NCI-H1436 (cell line): ENCODE measurements at places on chromosomes 7 and 10.
A peak's percentile ranks its signal among the peaks of the same experiment; 100 is the strongest.

DNA sequence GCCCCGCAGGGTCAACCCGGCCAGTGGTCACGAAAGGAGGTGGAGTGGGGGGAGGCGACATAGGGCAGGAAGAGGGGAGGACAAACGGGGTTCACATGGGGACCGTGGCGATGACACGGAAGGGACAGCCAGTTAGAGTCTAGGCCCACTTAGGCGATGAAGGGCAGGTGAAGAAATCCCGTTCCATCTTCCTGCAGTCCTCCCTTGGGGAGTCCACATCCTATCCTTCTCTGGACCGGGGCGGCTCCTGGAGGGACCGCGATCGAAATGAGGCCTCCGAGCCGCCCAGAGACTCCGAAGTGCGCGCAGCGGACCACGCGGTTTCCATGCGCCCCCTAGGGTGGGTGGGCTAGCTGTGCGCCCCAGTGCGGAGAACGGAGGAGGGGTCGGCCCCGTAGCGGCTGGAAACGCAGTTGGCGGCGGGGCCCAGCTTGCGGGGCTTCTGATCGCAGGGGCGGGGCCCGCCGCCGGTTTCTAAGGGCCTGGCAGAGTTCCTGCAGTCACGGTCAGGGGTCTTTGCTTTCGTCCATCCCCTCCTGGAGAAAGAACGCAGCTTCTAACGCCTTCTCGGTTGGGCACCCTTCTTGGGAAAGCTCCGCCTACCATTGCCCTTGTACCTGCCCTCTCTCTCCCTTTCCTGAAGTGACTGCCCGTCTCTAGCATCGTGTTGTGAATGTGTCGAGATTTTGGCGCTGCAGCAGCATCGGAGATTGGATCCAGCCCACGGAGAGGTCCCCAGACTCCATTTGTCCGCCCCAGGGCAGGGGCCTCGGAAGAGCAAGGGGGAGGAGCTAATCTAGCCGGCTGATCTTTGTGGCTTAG, 17.9 kb upstream of the TMEM225B start:
- DNase-seq, result peak; percentile 52

DNA sequence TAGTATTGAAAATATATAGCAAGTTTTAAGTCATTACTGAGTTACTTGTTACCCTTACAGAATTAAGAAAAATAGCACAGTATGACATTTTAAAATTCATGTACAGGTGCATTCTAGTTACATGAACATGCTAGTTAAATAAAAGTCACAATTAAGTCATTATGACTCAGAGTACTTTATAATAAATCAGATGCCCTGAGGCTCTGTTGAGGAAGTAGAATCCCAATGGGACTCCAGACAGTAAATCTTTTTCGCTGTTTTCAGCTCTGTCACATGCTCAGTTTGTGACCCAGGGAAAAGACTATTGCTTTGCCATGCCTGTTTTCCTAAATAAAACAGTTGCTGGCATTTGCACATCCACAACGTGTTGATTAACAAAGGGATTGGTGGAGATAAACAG, 21.0 kb downstream of the NUDT13 start:
- DNase-seq, result peak; percentile 89

- DNase-seq, result no peak
Observed at GRCh38 chr7:138606236-138606635, 94.9 kb downstream of the SVOPL start.

DNA sequence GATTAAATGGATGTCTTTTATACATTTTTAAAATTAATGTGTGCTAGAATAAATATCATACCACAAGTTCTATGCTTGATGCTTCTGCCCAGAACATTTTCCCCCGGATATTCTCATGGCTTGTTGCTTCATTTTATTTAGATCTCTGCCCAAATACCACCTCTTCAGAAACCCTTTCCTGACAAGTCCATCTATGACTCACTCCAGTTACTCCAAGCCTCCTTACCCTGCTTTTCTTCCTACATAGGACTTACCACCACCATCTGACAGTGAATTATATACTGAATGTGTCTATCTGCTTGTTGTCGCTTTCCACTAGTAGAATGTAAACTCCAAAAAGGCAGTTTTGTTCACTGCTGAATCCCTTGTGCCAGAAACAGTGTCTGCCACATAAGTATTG, 19.1 kb upstream of the ERVW-1 start:
- no peak for DNase-seq

DNA sequence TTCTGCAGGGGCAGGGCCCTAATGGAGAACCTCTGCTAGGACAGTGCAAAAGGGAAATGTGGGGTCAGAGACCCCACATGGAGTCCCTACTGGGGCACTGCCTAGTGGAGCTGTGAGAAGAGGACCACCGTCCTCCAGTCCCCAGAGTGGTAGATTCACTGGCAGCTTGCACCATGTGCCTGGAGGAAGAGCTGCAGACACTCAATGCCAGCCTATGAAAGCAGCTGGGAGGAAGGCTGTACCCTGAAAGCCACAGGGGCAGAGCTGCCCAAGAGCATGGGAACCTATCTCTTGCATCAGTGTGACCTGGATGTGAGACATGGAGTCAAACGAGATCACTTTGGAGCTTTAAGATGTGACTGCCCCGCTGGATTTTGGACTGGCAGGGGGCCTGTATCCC, 20.3 kb upstream of the GNAT3 start:
- no peak for DNase-seq

DNA sequence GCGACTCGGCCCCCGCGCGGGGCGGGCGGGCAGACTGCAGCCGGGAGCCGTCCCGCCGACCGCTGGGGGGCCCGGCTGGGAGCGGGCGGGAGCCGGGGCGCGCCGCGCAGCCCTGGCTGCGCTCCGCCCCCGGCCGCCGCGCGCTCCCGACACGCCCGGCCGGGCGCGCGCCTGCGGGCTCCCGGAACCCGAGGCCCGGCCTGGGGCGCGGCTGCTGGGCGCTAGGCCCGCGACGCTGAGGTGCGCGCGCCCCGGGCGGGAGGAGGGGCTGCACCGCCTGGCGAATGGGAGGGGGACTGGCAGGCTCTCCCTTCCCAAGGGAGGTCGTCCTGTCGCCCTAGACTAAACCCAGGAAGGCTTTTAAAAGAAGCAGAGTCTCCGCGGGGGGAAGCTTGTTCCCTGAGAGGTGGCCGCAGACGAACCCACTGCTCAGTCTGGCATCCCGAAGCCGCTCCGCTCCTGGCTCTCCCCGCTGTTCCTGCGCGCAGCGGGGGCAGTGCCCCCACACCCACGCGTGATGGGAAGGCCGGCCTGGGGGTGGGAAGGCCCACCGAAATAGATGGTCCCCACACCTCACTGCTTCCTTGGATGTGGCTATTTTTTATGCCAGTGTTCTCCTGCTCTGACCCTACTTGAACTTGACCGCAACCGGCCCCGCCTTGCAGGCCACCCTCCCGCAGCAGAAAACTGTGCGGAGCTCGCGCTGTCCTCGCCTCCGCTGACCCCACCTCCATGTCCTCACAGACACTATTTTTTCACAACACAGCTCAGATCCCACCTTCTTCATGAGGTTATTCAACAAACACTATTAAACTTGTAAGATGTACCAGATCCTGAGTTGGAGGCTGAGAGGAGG, at the start of gene VOPP1:
TSS of gene VOPP1 (minus strand) at position 125 of the 856 bp plus-strand sequence. CDS start 178 bp downstream, outside the sequence.
- DNase-seq, result peak; percentile 81

GRCh38 chr7:145916776-145917175, 199.8 kb upstream of the CNTNAP2 start:
- DNase-seq, result no peak

DNA sequence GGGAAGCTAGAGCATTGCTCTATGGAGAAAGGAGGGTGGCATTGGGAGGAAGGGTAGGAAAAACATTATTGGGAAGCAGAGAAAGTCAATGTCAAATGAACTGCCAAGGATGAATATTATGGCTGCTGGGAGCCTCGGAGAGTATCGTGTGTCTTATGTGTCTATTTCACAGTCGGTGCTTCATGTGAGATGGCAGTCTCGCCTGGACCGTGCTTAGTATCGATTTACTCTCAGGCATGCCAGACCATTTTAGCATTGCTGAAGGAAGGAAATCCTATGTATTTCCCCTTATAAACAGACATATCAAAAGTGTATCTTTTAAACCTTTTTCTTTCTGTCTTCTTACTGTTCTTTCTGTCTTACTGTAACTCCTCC, 612.6 kb downstream of the AUTS2 start:
- DNase-seq, result no peak

DNA sequence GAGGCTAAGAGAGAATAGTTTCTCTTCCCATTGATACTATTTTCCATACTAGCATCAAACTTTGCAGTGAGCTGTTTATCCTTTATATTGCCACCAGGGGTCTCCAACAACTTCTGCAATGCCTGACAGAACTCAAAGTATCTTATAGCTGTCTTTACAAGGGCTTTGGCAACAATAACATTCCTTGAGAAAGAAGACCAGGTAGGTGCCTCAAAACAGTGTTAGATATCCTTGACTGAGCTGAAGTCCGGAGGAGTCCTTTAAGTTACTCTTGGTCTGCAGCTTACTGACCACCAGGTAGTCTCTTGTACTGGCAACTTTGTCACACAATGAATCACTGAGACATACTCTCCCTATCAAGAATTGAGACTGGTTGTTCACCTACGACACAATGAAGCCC, 30.0 kb upstream of the TES start:
- peak; percentile 0 for DNase-seq

- no peak for DNase-seq
Observed at GRCh38 chr7:91800389-91800788, 80.1 kb downstream of the MTERF1 start.

GRCh38 chr10:114257498-114257897, 18.4 kb downstream of the VWA2 start:
- DNase-seq, result no peak

GRCh38 chr10:31706464-31707092, 222.1 kb downstream of the ARHGAP12 start:
- DNase-seq, result no peak

DNA sequence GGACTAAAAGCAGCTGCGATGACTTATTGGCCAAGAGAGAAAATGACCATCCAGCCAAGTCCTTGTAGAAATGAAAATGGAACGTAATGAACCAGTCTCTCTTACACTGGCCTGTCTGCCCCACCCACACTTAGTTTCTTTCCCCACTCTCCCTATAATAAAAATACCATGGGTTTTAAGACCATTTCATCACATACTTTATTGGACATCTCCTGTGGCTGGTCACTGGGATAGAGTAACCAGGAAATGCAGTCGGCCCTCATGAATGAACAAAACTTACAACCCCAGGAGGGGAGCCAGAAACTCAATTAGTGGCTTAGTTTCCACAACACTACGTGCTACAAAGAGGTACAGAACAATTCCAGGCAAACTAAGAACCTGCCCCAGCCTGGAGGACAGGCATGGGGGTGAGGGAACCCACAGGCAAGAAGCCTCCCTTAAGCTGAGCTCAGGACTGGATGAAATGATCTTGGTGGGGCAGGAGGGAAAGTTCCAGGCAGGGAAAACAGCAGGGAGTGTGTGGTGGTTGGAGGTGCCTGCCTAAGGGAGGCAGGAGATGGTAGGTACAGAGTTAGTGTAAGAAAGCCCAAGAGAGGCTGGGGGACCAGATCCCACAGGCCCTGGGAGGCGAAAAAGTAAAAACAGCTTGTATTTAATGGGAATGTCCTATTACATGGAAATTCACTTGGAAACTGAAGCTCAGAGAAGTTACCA, 29.6 kb downstream of the MKI67 start:
- DNase-seq, result no peak

GRCh38 chr7:43511769-43512515, 71.0 kb upstream of the STK17A start:
- no peak for DNase-seq

DNA sequence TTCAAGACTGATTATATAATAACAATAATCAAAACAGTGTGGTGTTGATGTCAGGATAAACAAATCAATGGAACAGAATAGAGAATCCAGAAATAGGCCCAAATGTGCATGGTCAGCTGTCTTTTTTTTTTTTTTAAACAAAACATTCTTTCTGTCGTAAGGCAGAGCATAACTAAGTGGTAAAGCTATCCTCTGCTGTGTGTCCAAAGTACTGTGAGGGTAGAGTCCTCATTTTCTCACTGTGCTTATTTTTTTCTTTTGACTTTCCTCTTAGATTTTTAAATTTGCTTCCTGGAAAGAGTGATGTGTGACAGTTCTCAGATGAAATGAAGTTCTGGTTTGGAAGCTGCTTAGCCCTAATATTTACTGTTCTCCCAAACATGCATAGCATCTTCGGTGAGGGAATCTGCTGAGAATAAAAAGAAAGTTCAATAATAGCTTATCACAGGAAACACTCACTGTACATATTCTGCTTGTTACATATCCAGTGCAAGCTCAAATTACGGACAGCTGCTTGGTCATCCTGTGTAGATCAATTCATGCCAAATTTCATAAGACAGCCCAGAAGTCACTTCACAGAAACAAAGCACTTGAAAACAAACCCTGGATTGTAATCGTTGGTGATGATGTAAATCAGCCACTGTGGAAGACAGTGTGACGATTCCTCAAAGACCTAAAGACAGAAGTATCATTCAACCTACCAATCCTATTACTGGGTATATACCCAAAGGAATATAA, 423.9 kb downstream of the NEBL start:
- no peak for DNase-seq

DNA sequence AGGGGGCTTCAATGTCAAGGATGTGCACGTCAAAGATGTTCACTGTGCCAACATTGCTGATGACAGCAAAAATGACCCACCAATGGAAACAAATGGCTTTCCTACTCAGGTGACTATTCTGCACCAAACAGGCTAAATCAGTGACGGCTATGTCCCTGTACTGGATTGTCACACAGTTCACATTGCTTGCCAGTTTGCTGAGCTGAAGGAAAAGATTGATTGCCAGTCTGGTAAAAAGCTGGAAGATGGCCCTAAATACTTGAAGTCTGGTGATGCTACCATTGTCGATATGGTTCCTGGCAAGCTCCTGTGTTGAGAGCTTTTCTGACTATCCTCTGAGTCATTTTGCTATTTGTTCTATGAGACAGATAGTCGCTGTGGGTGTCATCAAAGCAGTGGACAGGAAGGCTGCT, 202.2 kb upstream of the ETV1 start:
- DNase-seq, result no peak

- DNase-seq, result no peak
Observed at GRCh38 chr10:87915989-87916388, 52.6 kb downstream of the PTEN start.

- DNase-seq, result peak; percentile 67
Observed at GRCh38 chr7:38775506-38776175, 133.3 kb downstream of the VPS41 start.

DNA sequence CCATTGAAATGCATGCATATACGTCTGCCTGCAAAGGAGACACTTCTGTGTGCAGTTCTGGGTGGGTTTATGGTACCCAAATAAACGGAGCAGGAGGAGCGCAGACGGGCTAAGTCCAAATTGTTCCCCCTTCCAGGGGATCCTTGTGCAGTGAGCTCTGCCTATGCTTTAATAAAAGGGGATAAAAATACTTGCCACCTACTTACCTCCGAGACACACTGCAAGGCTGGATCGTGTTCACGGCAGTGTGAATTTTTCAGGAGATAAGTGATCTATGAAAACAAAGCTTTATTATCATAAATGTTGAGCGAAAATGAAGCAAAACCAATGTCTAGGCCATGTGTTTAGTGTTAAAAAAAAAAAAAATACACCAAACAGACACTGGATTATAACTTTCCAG, 308.8 kb upstream of the AOAH start:
- no peak for DNase-seq
